NB4 (cell line): ENCODE measurements at places on chromosomes 11 and 22.

DNA sequence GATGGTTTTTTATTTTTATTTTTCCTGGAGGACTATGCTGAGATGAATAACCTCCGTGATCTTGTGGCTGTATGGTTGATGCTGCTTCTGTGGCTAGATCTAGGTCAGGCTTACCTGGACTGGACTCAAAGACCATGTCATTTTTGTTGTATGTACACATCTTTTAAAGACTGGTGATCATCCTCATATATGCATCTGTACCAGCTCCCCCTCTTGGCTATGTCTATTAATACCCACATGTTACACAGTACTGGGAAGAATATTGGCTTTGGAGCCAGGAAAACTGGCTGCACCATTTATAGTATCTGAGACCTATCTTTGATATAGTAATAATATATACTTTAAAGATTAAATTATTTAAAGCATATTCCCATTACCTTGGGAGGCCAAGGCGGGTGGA, 18.4 kb upstream of the PITPNB start:
- DNase-seq = no peak

DNA sequence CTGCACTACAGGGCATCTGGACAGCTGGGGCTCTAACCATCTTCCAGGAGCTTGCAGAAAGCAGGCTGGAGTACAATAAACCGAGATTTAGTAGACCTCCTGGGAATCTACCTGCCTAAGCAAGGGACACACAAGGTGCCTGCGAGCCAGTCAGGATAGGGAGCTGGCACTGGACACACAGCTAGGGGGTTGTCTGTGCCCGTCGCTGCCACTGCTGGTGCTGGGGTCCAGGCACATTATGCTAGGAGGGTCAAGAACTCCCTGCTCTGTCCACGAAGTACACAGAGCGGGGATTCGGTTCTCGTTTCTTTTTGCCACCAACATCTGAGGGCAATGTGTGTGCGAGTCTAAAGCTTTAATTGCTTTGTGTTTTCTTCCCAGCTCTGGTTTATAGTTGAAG, 4.2 kb downstream of the RIC8A start:
- DNase-seq = no peak

GRCh38 chr11:10657308-10658271, 36.0 kb downstream of the IRAG1 start:
- DNase-seq = no peak

GRCh38 chr22:48919851-48920589, 907.7 kb downstream of the BRD1 start:
- no peak for DNase-seq

GRCh38 chr11:57163160-57163868, 18.4 kb upstream of the LRRC55 start:
- DNase-seq = no peak

DNA sequence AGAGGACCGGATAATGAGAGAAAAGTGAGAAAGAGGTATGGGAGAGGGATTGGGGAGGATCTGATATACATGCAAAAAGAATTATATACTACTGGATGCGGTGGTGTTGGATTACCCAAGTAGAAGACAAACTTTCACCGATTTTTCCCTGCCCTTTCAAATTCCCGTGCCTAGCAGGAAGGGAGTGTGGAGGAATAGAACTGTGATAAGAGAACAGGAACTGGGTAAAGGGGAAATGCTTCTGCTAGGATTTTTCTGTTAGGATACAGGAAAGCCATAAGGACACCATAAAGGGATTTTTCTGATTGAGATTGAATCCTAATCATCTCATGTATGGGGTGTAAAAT, 480 bp upstream of the MTMR2 start:
- DNase-seq = no peak

- DNase-seq = no peak
Observed at GRCh38 chr22:23754220-23754919, at the start of gene VPREB3. Gene VPREB3, minus strand, starts transcription at chr22:23754425. Its CDS starts 62 bp downstream, at chr22:23754363.

GRCh38 chr11:9756461-9756860, 92.6 kb downstream of the SWAP70 start:
- DNase-seq = no peak

DNA sequence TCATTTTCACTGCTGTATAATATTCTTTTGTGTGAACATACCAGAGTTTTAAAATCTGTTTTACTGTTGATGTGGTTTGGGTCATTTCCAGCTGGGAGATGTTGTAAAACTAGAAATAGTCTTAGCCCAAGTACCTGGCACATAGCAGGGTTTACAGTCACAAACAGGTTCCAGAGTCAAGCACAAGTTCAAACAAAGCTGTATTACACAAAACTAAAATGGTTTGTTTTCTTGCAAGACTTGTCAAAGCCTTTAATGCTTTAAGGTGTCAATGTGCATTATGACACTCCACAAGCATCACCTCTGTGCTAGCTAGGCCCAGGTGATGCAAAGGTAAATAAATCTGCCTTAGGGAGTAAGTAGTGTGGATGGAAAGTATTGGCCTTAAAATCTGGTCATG, 379.1 kb downstream of the MN1 start:
- no peak for DNase-seq

DNA sequence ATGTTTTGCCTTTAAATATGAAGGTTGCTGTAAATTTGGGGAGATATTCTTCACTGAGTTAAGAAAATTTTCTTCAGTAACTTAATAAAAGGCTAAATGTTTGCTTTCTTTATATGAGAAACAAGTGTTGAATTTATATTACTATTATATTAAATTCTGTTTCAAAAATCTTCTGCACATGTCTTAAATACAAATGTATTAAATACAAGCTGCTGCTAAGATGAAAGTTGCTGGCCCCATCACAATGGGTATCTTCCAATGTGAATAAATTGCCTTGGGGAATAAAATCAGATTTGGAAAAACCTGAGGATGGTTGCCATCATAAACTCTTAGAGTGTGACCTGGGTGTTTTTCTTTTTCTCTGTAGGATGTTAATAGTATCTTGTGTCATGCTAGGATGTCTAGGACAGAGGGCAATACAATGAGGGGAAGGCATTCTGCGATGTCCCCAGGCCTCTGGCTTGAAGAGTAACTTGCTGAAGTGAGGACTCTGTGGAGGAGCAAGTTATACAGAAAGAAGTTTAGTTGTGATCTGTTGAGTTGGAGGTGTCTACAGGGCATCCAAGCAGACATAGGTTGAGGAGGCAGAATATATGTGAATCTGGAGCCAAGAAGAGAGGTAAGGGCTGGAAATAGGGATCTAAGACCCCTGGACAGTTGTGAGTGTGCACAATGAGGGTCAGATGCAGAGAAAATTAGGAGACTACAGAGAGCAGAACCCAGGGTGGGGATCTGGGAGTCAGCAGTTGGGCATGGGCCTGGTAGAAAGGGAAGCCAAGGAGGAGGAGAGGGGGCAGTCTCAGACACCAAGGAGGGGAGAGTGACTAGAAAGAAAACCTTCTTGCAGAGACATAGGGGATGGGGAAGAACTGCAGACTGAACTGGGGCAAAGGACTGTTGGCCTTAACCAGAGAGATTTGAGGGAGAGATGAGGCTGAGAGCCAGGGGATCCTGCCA, 4.8 kb downstream of the IGLL5 start:
- no peak for DNase-seq

DNA sequence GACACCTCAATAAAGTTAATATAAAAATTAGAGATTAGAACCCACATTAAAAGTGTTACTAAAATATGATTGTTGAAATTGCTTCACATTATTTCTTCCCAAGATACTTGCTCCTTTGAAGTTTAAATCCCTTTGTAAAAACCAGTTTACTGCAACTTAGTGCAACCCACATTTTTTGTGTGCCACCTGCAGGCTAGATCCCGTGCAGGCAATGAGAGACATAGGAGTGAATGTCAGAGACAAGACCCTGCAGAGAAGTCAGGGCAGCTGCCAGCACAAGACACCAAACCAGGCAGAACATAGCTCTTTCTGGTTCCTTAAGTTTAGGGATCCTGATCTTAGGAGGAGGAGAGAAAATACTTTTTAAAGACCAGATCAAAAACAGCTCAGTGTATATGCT, 142.8 kb upstream of the MTNR1B start:
- DNase-seq = no peak

DNA sequence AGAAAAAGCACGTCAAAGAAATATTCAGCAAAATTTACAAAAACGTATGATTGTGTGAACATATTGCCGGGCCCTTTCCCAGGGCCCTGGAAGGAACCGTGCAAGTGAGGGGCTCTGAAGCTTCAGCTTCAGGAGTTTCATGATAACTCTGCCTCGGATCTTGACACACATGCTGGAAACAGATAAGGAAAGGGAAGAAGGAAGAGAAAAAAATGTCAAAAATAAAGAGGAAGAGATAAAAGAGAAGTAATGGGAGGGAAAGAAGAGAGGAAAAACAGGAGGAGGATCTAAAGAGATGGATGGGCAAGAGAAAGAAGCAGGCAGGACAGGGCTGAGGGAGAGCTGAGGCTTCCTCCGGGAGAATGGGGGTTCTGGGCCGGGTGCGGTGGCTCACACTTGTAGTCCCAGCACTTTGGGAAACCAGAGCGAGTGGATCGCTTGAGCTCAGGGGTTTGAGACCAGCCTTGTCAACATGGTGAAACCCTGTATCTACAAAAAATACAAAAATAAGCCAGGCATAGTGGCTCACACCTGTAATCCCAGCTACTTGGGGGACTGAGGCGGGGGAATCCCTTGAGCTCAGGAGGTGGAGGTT, 2.7 kb upstream of the TMPRSS4 start:
- DNase-seq = no peak

DNA sequence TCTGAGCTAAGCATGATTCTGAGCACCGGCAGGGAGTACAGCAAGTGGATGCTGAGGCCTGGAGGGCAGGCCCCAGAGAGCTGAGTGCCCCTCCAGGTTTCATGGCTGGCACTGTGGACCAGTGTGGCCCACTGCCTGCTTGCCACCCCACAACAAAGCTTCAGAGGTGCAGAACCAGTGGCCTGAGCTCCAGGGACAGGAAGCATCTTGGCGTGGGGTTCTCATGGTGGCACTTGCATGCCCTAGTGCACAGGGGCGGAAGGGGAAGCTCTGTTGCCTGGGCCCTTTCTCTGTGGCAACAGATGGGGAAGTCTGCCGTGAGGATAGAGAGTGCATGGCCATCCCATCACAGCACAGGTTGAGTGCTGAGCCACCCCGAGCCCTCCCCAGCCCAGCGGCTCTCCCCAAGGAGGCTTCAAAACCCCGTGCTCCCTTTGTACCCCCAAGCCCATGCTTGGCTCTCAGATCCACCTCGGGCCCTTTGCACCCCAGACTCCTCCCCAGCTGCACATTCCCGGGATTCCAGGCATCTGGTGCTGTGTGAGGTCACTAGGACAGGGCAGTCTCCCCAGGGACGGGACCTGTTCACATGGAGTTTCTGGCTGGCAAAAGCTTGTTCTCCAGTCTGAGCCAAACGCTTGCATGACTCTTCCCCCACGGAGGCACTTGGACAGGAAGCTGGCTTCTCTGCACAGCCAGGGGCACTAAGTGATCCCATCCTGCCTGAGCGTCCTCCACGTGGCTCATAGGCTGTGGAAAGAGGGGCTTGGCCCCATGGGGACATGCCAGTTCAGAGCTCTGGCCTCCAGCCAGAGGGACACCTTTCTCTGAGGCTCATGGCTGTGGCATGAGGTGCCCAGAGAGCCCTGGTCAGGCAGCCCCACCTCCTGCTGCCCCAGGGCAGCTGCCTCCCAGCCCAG, 4.2 kb downstream of the SLC25A1 start:
- peak; percentile 56 for DNase-seq

GRCh38 chr11:128956401-128957201, 13.9 kb upstream of the TP53AIP1 start:
- peak; percentile 62 for DNase-seq

DNA sequence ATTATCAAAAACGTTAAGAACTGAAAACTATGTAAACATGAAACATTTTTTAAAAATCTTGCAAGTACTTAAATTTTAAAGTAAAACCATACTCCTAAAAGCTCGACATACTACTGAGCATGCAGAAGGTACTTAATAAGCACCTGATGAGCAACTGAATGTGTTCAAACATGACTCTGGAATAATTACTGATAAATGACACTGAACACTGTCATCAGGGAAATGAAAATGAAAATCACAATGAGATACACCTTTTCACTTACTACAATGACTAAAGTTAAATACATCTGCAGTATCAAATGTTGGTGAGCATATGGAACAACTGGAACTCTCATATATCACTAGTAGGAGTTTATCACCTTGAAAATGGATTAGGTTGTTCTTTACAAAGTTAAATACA, 65.2 kb downstream of the PICALM start:
- DNase-seq = no peak

GRCh38 chr11:105244160-105244825, 104.7 kb upstream of the CARD18 start:
- no peak for DNase-seq

GRCh38 chr11:118511601-118512000, 15.7 kb upstream of the TTC36 start:
- no peak for DNase-seq

- DNase-seq = no peak
Observed at GRCh38 chr11:85791409-85791990, 19.4 kb downstream of the SYTL2 start.

- DNase-seq = peak; percentile 9
Observed at GRCh38 chr11:22780952-22781593, 48.5 kb downstream of the SVIP start.

GRCh38 chr11:134532921-134533421, 120.9 kb upstream of the B3GAT1 start:
- DNase-seq = no peak

DNA sequence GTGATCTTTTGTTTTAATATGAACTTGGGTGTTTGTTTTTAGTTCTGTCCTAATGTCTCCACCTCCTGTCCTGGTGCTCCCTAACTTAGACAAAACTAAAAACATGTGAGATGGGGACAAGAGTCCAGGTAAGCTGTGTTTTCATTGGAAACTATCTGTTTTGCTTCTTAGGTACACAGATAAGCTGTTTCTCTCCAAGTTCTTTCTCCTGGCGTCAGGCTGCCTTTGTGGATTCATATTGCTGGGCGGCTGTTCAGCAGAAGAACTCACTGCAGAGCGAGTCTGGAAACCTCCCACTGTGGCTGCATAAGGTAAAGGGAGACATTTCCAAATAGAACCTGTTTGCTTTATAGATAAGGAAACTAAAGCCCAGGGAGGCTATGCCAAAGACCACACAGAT, 24.7 kb downstream of the PANX1 start:
- no peak for DNase-seq

GRCh38 chr22:49957826-49958365, 2.7 kb upstream of the PIM3 start:
- no peak for DNase-seq

DNA sequence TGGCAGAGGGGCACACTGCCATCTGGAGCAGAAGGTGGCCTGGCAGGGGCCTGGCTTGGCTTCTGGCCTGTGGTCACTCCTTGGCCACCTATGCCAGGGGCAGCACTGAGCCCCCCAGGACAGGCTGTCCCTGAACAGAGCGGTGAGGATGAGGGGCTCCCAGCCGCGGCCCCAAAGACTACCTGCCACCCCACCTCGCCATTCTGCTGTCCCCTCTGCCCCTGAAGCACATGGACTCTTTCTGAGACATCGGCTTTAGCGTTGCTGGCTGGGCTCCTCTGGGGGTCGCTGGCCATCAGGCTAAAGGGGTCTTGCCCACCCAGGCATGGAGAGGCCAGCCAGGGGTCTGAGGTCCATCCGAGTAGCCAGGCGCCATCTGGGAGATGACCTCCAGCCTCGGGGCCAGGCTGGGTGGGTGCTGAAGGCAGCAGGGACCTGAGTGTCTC, 87.8 kb downstream of the WNT7B start:
- no peak for DNase-seq

GRCh38 chr22:31814942-31815341, 61.1 kb downstream of the DEPDC5 start:
- DNase-seq = no peak

GRCh38 chr22:30216710-30217109, 29.8 kb downstream of the LIF start:
- no peak for DNase-seq

- no peak for DNase-seq
Observed at GRCh38 chr22:30247561-30247960, 1.0 kb upstream of the LIF start.
